NCI-H1105 treated with DMSO at 0.1 percent for 48 hours (cell line): ENCODE measurements at places on chromosomes 5 and 9.

GRCh38 chr5:93044859-93045666 is 536.0 kb downstream of the NR2F1-AS1 start:
- peak; percentile 2 for DNase-seq

DNA sequence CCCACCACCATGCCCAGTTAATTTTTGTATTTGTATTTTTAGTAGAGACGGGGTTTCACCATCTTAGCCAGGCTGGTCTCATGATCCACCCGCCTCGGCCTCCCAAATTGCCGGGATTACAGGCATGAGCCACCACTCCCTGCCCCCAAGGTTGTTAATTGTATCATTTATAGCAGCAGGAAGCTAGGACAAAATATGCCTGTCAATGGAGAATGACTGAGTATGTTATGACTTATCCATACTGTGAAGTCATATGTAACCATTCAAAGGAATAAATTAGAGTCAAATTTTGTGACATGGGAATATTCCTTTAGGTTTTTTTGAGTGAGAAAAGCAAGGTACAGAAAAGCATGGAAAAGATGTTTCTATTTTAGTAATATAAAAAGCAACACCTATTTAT is 3.9 kb upstream of the DAB2 start:
- DNase-seq = no peak

- DNase-seq = no peak
These were observed 164.6 kb downstream of the FBXO4 start for GRCh38 chr5:42089705-42090104.

DNA sequence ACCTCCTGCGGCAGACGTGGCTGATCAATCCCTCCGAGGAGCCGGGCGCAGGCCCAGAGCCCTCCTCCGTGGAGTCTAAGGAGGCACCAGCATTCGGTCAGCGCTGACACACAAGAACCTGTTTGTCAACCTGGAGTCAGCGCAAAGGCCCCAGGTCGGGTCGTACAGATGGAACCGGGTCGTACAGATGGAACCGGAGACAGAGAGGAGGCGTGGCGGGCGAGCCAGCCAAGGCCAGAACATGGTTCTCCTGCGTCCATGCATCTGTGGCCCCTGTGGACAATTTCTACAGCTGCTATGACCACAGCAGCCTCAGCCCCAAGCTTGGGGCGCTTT is 125.1 kb upstream of the SARDH start:
- no peak for DNase-seq

GRCh38 chr5:154526231-154527226 is 48.5 kb upstream of the HAND1 start:
- no peak for DNase-seq

- no peak for DNase-seq
These were observed 180.6 kb downstream of the FGF18 start for GRCh38 chr5:171599957-171600612.

GRCh38 chr9:28758341-28758740 is 1185.1 kb upstream of the C9orf72 start:
- no peak for DNase-seq

GRCh38 chr5:86108825-86109224 is 508.9 kb upstream of the COX7C start:
- no peak for DNase-seq

GRCh38 chr5:82277613-82277986 is 554 bp downstream of the RPS23 start:
- no peak for DNase-seq

- DNase-seq = no peak
These were observed 72.5 kb downstream of the CSNK1A1 start for GRCh38 chr5:149478761-149479160.

- DNase-seq = no peak
These were observed 23.9 kb upstream of the FANCC start for GRCh38 chr9:95341293-95341962.

GRCh38 chr9:23887781-23888180 is 61.7 kb upstream of the ELAVL2 start:
- no peak for DNase-seq

GRCh38 chr9:4517274-4517673 is 27.0 kb downstream of the SLC1A1 start:
- no peak for DNase-seq

GRCh38 chr9:100222674-100223073 is 123.6 kb downstream of the INVS start:
- peak; percentile 3 for DNase-seq

DNA sequence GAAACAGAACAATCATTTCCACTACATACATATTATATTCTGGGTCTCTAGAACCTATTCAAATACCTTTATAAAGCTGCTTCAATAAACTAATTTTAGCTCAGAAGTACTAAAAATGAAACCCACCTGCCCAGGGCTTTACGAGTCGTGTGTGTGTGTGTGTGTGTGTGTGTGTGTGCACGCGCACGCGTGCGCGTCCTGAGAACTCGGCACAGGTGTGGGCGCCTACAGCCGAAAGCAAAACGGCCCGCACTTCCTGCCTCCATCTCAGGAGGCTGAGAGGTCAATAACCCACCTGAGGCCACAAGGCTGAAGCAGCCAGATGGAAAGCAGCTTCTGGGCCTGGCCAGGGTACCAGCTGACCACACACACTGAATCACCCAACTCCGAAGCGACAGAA is 3.0 kb downstream of the CLPTM1L start:
- no peak for DNase-seq

GRCh38 chr5:124131466-124131865 is 615.0 kb downstream of the ZNF608 start:
- DNase-seq = peak; percentile 12

DNA sequence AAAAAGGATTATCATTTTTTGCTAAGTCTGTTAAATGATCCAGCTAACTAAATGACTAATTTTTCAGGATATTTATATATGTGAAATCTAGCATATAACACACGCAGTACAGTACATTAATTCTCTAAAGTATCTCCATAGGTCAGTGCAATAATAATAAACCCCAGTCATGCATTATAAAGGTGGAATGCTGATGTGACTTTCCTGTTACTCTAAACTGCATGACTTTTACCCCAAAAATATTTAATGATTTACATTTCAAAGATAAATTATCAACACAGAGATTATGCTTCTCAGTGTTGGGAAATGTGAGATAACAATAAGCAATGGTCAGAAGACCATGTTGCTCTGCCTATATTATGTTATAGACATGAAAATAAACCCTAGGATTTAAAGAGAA is 34.1 kb upstream of the PAM start:
- no peak for DNase-seq

GRCh38 chr5:135609981-135610380 is 31.2 kb upstream of the CXCL14 start:
- no peak for DNase-seq

DNA sequence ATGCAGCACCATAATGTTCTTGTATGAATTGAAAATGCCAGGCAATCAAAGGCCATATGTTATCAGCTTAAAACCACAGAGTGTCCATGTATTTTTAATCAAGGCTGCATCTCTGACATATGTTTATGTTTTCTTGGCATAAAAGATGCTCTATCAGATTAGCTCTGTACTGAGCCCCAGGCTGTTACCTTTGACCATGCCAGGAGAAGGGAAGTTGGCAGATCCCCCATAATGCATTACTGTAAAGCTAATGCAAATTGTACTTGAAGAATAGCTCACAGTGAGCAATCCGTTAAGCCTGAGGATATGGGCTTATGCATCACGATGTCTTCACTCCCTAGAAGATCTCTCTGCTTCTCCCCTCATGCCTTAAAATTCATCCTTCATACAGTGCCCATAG is 414.4 kb downstream of the BRINP1 start:
- no peak for DNase-seq

GRCh38 chr9:115717711-115718173 is 435.8 kb upstream of the PAPPA start:
- no peak for DNase-seq

DNA sequence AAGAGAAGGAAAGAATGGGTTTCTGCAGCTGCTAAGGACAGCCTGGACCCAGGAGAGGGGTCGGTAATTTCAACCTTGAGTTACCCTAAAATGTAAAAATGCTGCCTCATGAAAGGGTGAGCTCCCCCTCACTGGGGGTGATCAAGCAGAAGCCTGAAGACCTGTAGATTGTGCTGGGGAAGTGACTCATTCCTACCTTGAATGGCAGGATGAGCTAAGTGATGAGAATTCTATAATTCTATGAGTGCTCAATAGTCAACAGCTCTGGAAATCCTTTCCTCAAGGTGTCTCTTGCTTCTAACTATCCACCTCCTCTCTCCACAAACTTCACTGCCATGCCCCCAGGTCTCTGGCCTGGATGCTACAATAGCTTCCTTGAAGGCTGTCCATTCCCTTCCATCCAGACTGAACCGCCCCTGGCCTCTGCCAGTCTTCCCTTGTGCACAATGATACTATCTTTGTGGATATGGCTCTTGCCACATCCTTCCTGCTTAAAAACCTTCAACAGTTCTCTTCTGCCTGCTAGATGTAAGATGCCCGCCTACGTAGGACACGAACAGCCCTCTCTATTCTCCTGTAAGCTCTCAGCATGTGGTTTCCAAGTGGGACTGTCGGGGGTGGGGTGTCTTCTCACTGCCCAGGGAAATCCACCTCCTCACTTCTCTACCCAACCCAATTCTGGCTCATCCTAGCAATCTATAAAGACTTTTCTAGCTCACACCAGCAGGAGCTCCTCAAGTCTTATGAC is 50.6 kb downstream of the PTPN3 start:
- DNase-seq = no peak

DNA sequence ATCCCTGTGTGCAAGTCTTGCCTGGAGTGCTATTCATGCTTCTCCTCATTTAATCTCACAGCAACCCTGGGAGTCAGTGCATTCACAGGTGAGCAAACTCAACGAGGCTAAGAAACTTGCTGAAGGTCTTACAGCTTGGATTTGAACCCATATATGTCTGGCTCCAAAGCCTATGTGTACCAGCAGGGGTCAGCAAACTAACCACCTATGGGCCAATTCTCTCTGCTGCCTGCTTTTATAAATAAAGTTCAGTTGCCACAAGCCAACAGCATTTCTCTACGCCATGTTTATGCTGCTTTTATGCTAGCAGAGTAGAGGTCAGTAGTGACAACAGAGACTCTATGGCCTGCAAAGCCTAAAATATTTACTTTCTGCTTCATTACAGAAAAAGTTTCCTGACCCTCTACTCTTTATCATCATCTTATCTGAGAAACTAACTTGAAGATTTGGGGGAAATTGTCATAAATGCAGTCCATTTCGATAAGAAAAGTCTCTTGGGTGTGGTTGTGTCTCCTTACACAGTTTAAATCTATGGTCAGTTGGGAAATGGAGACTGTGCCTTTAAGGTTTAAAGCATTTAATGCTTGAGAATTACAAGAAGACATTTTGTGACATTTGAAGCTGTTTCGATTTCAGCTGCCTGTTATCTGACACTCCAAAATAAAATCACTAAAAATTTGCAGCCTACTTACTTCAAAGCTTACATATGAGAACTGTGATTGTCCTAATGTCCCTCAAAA is 137.7 kb downstream of the PRELID2 start:
- no peak for DNase-seq

- peak; percentile 61 for DNase-seq
These were observed 15.4 kb downstream of the CEMIP2 start for GRCh38 chr9:71752928-71753327.

DNA sequence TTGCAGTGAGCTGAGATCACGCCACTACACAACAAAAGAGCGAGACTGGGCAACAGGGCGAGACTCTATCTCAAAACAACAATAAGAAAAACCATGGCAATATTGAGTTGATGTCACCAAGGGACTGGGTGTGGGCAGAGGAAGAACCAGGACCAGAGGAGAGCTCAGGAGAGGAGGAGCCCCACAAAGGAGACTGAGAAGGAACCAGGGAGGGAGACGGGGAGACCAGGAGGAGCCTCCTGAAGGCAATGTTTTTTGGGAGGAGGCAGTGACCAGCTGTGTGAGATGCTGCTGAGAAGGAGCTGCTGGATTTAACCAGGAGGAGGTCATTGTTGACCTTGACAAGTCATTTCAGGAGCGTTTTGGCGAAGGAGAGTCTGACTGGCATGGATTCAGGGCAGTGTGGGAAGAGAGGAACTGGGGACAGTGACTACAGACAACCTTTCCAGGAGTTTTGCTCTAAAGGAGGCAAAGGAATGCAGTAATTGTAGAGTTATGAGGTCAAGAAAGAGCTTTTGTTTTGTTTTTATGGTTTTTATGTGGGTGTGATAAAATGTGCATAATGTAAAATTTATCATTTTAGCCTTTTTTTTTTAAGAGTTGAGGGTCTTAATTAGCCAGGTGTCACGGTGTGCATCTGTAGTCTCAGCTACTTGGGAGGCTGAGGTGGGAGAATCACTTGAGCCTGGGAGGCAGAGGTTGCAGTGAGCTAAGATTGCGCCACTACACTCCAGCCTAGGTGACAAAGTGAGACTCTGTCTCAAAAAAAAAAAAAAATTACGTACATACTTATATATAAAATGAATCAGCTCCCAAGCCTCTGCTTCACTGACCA is 17.9 kb downstream of the TRUB2 start:
- no peak for DNase-seq

DNA sequence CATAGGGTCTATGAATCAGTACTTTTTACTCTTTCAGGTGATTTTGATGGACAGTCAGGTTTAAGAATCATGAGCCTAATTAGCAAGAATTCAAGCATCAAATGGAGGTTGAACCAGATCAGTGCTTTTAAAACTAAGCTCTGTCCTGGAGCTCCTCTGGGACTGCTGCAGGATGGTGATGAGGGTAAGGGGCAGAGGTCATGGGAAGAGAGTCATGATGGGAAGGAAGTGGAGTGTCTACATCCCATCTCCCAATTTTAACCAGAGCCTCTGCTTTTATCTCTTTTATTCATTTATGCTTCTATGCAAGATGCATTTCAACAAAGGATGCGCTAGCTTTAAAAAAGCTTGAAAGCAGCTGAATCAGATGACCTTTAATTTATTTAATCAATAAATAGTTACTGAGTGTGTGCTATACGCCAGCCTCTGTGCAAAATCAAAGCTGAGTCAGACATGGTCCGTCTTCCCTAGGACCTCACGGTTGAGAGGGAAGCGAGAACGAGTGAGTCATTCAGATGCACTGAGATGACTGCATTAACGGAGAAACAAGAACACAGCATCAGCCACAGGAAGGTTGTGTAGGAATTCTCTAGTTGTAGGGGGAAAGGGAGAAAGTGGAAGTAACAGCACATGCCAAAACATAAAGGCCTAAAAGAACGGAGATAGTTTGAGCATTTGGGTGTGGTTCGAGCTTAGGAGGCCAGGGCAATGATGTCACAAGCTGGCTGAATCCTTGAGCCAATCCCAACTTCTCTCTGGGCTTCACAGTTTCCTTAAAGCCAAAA is 441.6 kb upstream of the BRINP1 start:
- no peak for DNase-seq

- no peak for DNase-seq
These were observed 616.3 kb upstream of the KLF4 start for GRCh38 chr9:108105885-108106284.

DNA sequence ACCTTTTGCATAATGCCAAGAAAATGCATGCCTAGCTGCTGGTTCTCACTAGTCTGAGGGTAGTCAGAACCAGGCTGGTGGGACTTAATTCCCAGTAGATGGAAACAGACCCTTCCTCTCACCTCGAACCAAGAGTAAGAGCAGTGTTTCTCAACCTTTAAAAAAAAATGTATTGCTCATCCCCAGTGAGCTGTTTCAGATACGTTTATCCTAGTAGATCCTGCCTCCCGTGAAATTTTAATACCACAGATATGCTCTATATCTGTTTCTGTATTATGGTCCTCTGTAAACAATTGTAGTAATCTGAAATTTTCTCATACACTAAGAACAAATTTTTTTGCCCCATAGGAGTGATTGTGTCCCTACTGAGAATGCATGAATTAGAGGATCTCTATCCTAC is 86.2 kb downstream of the TEK start:
- no peak for DNase-seq

GRCh38 chr5:150408231-150408943 is 4.3 kb downstream of the CD74 start:
- no peak for DNase-seq
